Activated T-cell treated with anti-CD3 and anti-CD28 coated beads for 1 hour (primary cell): ENCODE measurements at places on chromosomes 11 and 22.

GRCh38 chr11:116984186-116984585, 114.0 kb downstream of the SIK3 start:
- DNase-seq: no peak

GRCh38 chr11:29328961-29329441, 687.8 kb downstream of the KCNA4 start:
- DNase-seq: no peak

GRCh38 chr11:11913395-11913794, 71.6 kb downstream of the USP47 start:
- DNase-seq: no peak

DNA sequence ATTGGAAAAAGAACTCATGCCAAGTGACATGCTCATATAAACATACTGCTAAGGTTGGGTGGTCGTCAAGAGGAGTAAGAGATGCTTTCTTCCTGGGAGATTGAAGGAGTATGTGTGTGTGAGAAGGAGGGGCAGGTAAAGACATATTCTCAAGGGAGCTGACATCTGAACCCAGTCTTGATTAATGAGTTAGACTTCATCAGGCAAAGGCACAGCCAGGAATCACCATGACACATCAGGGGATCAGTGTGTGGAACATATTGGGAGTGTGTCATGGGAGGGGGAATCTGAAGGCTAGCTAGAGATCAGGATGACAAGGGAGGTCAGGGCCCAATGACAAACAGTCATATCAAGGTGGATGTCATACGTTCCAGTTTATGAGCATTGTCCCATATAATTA, 14.9 kb downstream of the CNTF start:
- DNase-seq: no peak

DNA sequence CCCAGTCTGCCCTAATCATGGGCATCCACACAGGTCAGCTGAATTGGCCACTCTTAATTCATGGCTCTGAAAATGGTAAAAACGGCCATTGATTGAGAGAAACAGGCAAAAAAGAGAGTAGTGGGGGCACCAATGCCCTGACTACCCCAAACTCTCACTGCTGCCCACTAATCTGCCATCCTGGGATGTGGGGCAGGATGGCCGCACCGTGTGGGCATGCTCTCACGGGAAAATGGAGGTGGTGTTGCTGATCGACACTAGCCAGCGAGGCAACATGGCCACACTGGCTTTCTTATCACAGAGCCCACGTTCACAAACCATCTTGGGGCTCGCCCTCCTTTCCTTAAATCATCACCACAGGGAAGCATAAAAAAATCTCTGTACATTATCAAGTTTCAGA, 11.2 kb upstream of the TUB start:
- no peak for DNase-seq

GRCh38 chr11:17768547-17768946, 34.0 kb downstream of the KCNC1 start:
- DNase-seq: no peak

GRCh38 chr22:28594797-28595462, 84.7 kb downstream of the TTC28 start:
- DNase-seq: no peak

DNA sequence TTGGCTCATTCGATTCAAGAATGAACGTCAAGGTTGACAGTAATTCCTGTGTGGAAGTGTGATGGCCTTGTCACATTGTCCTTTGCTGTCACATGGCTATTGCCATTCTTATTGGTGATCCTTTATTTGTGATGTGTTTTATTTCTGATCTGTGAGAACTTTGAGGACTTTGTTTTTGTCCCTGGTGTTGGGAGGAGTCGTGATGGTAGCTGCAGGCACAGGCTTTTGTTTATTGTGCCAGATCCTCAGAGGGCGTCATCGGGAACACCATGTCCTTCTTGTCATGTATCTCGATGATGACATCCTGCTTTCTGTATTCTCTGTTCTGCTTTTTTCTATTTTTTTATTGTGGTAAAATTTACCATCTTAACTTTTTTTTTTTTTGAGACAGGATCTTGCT, 5.6 kb downstream of the PICK1 start:
- no peak for DNase-seq

DNA sequence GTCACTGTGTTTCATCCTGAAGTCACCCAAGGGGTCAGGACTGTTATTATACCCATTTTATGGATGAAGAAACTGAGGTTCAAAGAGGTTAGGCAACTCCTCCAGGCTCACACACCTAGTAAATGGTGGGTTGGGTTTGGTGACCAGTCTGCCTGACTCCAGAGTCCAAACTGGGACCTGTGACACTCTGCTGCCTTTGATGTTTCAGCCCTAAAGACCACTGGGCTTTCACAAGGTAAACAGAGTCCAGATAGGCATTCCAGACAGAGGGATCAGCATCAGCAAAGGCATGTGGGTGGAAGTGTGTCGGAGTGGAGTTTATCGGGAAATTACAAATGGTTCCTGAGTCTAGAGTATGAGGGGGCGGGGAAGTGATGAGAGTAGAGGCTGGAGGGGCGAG, 38.5 kb downstream of the MICAL2 start:
- DNase-seq: no peak

DNA sequence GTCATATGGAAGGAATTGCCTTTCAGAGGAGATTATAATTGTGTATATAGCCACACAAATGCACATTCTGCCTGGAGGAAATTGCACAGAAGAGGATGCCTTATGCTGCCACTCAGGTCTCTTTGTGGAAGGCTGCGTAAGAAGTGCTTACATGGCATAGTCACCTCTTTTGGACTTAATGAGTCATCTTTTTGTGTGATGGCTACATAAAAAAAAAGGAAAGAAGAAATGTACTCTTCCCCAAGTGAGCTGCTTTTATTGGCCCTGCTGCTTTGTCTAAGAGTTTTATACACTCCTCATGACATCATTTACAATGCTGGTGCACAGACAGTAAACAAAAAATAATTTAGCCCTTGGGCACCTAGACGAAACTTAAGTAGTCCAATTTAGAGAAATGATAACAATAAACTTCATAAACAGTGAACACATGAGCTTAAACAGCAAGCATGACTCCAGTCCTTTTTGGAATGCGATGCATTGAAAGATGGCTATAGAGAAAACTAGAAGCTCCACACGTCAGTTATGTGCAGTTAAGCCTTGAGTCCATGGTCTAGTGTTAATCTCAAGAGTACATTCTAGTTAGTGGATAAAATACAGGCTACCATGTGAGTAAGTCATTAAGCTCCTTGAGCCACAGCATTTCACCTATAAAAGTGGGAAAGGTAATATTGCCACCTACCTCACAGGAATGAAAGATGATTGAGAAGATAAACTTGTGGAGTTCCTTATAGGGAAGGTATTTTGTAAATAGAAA, 12.0 kb downstream of the CSTPP1 start:
- no peak for DNase-seq

DNA sequence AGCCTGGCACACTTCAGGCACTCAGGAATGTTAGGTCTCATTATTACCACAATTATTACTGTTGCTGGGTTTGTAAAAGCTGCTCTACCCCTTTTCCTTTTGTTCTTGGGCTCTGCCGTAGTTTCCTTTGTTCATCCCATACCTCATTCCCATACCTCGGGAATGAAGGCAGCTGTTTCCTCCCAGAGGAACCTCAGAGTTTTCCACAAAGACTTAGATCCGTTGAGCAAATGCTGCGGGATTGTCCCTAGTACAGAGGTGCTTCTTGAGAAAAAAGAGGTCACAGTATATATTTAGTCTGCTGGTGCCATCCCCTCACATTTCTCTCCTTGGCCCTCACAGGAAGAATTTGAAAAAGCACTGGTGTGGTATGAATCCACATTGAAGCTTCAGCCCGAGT, 134.7 kb downstream of the TTC17 start:
- DNase-seq: no peak

GRCh38 chr11:2826679-2827056, 58.9 kb downstream of the CDKN1C start:
- no peak for DNase-seq

DNA sequence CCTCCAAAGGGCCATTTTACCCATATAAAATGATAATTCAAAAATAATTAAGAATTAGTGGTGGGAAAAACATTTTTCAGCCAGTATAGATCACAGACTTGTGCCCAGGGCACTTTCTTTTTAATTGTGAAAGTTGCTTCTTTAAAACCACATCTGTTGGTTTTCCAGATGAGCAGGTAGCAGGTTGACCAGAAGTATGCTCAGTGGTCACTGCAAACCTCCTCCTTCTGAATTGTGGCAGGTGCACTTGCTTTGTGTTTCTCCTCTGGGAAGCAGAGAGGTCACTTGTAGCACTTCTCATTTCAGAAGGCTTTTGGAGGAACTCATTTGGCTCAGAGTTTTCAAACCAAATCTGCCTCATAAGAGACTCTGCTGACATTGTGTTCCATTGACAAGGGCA, 24.6 kb upstream of the CWF19L2 start:
- no peak for DNase-seq

DNA sequence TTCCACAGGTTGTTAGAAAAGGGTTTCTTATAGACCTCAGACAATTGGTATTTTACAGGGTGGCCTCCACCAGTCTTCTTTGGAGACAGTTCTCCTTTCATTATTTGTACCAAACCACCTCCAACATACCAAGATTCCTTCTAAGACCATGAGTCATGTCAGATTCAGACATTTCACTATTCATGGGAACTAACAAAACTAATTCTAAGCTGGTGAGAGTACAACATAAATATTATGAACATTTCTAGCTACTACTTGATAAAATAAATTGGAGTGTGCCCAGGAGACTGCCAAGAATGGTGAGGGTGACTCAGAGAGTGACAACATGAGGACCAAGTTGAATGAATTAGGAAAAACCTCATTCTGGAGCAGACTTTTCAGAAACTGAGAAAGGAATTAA, 494.6 kb upstream of the LRRC4C start:
- no peak for DNase-seq

DNA sequence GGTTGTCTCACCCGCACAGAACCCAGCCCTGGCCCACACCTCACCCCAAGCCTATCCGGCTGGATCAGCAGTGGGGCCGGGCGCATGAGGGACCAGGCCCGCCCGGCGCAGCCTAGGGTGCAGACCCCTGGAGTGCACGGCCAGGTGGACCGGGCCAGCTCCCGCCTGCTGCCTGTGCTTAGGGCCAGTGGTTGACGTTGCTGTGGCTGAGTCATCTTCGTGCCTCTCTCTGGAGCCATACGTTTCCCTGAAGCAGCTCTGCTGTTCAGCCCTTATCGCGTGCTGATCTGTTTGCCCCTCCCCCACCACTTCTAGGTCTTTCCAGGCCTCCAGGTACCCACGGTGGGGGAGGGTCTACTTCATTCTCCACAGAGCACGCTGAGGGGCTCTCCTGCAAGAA, 39.5 kb downstream of the CDKN1C start:
- no peak for DNase-seq

- DNase-seq: no peak
Observed at GRCh38 chr11:15499674-15500073, 385.0 kb downstream of the INSC start.

DNA sequence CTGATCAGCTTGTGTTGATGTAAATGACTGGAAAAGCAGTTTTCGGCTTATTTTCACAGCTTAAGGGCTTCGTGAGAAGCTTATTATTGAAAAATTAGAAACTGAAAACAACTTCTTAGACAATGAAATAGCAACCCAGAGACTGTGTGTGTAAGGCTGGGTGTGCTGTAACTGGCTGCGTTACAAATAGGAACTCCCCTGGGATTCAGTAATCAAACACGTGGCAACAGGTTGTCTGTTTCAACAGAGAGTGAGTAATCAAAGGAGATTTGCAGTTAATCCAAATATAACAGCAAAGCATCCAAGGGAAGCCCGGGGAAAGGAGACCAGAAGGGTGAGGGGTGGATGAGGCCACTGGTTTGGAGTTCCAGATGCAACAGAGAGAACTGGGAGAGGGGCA, 19.2 kb downstream of the NTM start:
- DNase-seq: no peak

- no peak for DNase-seq
Observed at GRCh38 chr11:118921929-118922744, 3.6 kb downstream of the BCL9L start.

GRCh38 chr11:121572571-121573059, 119.8 kb upstream of the SORL1-AS1 start:
- DNase-seq: no peak

DNA sequence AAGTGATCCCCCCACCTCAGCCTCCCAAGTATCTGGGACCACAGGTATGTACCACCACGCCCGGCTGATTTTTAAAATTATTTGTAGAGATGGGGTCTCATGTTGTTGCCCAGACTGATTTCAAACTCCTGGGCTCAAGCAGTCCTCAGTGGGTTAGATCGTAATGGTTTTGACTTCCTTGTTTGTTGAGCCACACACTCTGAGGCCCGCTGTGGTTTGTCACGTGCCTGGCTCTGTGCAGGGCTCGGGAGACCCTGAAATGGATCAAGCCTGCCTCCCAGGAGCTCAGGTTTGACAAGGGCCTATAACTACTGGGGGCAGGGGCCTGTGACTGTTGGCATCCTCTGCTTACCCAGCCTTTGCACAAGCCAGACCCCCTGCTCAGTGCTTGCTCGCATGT, 68.1 kb downstream of the MPPED1 start:
- no peak for DNase-seq
